ENCODE measurements at places on chromosomes 5 and 9.

- DNase-seq: no peak
Observed at GRCh38 chr9:12794101-12794799, 19.4 kb downstream of the LURAP1L start.

GRCh38 chr9:130824643-130825350, 10.3 kb upstream of the ABL1 start:
- no peak for DNase-seq

DNA sequence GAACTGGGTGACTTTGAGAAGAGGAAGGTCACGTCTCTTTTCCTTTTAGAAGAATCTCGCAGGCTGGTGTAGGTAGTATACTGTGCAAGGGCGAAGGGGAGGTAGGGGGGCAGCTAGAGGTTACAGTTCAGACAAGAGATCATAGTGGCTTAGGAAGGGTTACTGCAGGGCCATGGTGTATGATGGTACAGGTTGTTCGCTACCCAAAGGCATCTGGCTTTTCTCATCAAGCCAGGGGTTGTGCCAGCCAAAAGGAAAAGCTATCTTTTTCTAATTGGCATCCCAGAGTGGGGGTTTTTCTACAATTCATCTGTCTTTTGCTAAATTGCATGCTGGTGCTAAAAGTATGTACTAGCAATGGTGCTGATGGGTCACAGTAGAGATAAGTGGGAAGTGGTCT, 22.8 kb downstream of the MAMDC2 start:
- DNase-seq: no peak

GRCh38 chr9:85215961-85216360, 525.8 kb downstream of the AGTPBP1 start:
- DNase-seq: no peak

DNA sequence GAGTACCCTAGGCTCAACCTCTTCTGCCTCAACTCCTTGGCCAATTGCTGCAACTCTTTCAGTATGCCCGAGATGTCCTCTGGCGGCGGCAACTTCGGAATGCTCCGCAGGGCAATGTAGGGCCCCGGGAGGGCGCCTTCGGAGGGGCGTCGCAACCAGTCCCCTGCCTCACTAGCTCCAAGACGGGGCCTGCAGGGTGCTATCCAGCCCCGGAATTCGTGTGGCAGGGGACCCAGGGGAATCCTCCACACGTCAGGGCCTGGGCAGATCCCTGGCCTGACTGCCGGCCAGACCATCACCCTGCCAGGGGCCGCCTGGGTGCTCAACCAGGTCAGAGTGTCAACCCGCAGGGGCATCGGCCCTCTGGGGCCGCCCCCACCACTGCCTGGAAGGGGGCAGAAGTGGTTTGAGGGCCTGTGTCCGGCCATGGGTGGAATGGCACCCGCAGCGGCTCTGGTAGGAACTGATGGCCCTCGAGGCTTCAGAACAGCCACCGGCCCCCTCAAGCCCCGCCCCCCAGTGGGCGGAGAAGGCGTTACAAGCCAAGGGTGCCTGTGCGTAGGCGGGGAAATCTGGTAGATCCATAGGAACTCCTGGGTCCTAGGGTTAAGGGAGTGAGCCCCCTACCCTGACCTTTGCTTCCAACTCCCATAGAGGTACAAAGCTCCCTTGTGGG, at the start of gene POU5F2:
TSS of gene POU5F2 (minus strand) at position 465 of the 676 bp plus-strand sequence. CDS start at position 428, 37 bp downstream.
- no peak for DNase-seq
